ENCODE measurements at places on chromosomes 6 and 20.

GRCh38 chr6:130557481-130558112 lies 191.8 kb downstream of the TMEM200A start:
- no peak for DNase-seq

GRCh38 chr20:62668441-62669027 lies 26.2 kb downstream of the SLCO4A1 start:
- peak; percentile 84 for DNase-seq

- no peak for DNase-seq
Observed at GRCh38 chr20:36544134-36545018, 3.1 kb downstream of the MYL9 start.

- DNase-seq: no peak
Observed at GRCh38 chr6:34615574-34616226, 59.6 kb upstream of the SPDEF start.

DNA sequence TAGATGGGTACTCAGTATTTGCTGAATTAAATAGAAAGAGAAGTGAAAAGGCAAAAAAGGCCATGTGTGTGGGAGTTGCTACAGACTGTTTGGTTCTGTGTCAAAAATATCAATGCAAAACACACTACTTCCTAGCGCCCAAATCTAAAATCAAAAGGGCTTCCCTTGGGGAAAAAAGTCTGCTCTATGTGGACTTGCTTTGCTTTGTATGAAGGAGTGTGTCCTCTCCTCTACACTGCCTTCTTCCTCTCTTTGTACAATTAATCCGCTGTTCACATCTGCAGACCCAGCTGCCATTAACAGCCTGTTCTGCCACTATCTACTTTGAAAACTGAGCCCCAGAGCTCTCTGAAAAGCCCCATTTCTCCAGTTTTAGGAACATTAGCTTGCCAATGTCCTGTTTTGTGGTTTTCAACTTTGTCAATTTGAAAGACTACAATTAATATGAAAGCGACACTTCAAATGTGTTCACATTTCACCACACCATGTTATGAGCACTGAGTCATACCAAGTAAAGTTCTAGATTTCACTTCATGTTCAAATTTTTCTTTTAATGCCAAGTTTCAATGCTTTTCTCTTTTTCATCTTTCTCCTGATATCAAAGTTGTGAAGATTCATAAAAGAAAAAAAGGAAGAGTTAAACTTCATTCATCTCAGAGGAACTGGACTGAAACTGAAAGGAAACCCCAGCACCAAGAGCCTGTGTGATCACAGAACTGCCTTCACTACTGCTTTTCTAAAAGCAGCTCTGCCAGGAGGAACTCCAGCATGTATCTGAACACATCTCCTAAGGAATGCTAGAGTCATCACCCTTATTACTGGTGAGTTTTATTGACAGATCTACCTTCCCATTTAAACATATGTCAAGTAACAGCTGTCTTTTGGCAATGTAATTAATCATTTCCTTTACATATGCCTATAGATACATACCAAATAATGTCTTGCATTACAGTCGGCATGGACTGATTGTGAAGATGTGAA lies 102.6 kb downstream of the KIF13A start:
- DNase-seq: no peak

Measured in ecto neural progenitor cell (in vitro differentiated cells).